ENCODE measurements at places on chromosomes 16 and 17.

DNA sequence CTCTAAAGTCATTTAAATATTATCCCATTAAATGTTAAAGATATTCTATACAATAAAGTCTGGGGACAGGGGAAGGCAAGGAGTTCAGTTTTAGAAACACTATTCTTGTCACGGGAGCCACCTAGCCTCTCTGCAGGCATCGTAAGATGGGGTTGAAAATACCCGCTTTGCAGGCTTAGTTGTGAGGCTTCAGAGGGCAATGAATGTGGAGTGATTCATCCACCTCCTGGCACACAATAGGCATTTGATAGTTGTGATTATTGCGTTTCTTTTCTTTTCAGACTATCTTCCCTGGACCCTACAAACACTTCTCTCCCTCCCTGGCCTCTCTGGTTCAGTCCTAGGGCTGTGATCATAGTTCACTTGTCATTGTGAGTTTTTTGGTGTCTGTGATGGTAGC lies 19.6 kb downstream of the GLP2R start:
- DNase-seq = no peak

GRCh38 chr16:11636172-11636721 lies 32.0 kb upstream of the SNN start:
- DNase-seq = no peak

- no peak for DNase-seq
These were observed 1404.1 kb downstream of the CDH11 start for GRCh38 chr16:63717806-63718205.

GRCh38 chr16:1027501-1027815 lies 45.1 kb upstream of the SSTR5 start:
- DNase-seq = no peak

GRCh38 chr17:78114831-78115723 lies 13.5 kb downstream of the TMC6 start:
- DNase-seq = no peak

DNA sequence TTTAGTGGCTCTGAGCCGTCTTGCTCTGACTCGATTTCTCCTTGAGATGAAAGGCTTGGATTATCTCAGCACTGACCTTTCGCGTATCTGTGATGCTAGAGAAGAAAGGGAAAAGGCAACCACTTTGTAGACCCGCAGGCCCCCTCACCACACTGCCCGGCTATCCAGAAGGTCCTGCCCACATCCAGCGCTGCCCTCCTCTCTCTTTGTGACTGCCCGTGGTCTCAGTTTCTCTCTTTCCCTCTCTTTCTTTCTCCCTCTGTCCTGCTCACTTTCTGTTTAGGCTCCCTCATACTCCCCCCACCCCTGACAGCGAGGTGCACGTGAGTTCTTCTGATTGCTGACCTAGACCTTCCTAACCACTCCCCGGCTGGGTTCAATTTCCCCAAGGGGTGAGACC lies 12.8 kb upstream of the TBX21 start:
- DNase-seq = no peak

GRCh38 chr17:63435681-63436522 lies 10.2 kb downstream of the CYB561 start:
- DNase-seq = no peak

- DNase-seq = peak; percentile 30
These were observed at the start of gene TMEM98 for GRCh38 chr17:32927724-32928585. Gene TMEM98, plus strand, starts transcription at chr17:32928153. Its CDS starts 3,376 bp downstream, at chr17:32931529.

GRCh38 chr17:44309472-44309871 lies 1.1 kb downstream of the RUNDC3A start:
- no peak for DNase-seq

DNA sequence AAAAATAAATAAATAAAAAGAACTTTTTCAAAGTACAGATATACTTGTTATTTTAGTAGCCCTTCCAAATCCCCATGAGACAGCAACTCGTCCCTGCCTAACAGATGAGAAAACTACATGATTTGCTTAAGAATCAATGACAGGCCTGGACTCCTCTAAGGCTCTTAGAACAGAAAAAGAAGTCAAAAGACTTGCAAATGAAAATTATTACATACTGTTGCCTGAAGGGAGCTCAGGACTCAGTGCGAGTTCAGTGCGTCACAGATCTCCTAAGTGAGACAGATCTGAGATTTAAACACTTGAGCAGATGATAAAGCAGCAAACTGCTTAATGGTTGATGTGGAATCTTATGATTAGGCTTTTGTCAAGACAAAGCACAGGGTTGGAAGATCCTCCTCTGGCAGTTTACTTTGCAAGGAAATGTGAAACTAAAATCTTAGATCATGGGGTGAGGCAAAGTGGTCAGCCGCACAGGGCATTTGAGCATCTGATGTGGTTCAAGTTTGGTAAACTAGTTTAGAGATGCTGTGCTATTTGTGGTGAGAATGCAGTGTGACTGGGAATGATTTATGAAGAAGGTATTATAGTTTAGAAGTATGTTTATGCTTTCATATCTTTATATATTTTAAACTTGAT lies 138.1 kb downstream of the TRIM37 start:
- no peak for DNase-seq
